Stimulated activated CD8-positive, alpha-beta memory T cell treated with anti-CD3 and anti-CD28 coated beads, Interleukin-7, amount 100 ng/mL, for 4 hours (primary cell): ENCODE measurements at places on chromosomes 4 and X.
A peak's percentile ranks its signal among the peaks of the same experiment; 100 is the strongest.

- DNase-seq: no peak
These were observed 437.5 kb upstream of the BOD1L1 start for GRCh38 chr4:14064984-14065383.

GRCh38 chr4:113322736-113323135, 273.3 kb downstream of the ANK2 start:
- no peak for DNase-seq

DNA sequence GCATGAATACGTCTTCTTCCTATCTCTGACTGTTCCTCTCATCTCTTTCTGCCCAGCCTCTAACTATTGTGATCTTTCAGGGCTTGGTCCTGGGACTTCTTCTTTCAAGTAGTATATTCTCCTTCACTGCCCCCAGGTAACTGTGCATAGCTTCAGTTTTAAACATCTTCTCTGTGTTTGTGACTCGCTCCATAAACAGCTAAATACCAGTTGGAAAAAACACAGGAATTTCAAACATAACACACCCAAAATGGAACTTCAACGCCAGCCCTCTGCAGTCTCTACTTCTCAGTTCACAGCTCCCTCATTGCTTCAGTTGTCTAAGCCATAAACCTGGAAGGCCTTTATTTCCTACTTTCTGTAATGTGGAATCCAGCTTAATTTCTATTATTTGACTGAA, 16.6 kb downstream of the TRIML2 start:
- DNase-seq: no peak

- peak; percentile 58 for DNase-seq
These were observed 135.5 kb downstream of the AFAP1 start for GRCh38 chr4:7803992-7804755.

DNA sequence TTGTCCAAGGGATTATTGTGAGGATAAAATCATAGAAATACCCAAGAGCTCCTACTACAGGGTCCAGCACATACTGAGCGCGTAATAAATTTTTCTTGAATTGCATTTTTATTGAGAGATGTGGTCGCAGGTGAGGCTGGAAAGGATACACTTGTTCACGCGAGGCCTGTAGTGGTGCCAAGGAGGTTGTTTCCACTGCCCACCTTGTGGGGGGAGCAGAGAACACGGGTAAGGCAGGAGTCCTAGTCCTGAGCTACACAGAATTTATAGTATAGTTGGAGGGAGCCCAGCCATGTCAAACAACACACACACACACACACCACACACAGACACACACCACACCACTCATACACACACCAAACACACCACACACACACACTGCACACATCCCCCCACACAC, 31.8 kb upstream of the CYP4V2 start:
- DNase-seq: no peak

GRCh38 chr4:2135083-2135482, 76.0 kb downstream of the NAT8L start:
- no peak for DNase-seq

- DNase-seq: no peak
These were observed 64.1 kb downstream of the ALPK1 start for GRCh38 chr4:112361181-112361791.
